SK-N-DZ (cell line): ENCODE measurements at places on chromosomes 12 and 14.

DNA sequence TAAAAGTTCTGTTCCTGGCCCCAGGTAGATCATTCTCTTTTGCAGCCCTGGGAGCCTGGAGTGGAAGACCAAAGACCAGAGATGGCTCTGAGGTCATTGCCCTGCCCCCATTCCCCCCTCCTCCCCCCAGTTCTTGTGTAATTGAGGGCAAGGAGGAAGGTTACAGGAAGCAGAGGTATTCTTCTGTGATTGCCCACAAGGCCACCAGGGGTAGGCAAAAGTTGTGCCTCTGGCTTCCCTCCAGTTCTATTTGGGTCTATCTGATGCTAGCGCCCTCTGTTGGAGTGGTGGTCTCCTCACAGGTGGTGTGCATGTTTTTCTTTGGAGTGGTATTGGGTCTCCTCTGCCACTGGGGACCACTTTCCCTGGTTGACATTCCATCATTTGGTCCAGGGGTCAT lies 41.2 kb upstream of the CRY1 start:
- DNase-seq = peak; percentile 20

GRCh38 chr12:59787610-59788009 lies 191.8 kb downstream of the SLC16A7 start:
- DNase-seq = no peak

DNA sequence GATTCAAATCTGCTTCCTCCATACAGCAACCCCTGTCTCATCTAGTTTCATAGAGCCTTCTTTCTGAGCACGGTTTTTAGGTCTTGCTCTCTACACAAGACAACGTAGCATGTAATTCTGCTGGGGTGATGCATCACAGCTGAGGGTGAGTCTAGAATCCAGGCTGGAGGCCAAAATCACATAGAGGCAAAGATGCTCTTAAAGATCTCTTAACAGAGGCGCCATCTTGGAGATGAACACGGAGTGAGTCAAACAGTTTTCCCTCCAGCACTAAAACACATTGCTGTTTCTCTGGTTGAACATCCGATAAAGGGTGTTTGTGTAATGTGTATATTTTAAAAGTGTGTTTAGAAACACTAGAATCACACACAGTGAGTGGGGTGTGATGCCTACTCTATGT lies 78.9 kb downstream of the NOS1 start:
- no peak for DNase-seq

DNA sequence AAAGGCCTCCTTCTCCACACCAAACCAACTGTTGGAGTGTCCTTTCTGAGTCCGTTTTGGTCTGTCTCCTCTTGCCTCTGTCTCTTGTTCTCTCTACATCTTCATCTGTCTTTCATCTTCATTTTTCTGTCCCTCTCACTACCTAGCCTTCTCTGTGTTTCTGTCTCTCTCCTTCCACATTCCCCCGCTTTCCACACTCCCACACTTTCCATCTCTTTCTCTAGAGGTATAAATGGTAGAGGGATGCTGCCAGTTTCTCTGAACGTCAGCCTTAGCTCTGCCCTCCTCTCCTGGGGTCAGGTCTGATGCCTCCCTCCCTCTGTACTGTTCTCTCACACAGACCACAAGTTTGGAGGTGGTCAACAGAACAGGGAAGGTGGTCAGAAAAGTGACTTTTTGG lies 42.9 kb downstream of the SMUG1 start:
- DNase-seq = no peak

DNA sequence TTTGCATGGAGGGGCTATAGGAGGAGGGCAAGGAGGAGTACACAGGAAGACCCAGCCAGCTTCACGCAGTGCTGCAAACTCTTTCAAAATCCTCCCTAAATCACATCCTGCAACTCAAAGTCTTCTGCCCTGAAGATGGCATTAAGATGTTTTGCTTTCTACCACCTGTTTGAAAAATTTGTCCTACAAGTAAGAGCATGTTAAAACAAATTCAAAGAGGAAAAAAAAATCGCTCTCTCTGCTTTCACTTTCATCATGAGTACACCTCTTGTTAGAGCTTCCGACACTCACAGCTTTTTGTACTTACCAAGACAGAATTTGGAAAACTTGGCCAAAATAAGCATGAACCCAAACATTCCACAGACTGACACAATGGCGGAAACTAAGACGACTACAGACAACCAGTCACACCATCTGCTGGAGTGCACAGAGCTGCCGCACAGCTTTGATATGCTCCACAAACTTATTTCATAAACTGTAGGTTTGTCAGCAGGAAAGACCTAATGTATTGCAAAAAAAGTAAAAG lies 21.3 kb downstream of the GCH1 start:
- DNase-seq = no peak

GRCh38 chr14:95518045-95518751 lies 1.7 kb upstream of the SYNE3 start:
- DNase-seq = no peak

GRCh38 chr14:103296987-103297386 lies 37.0 kb upstream of the EIF5 start:
- DNase-seq = no peak

- no peak for DNase-seq
Measured at GRCh38 chr14:89317051-89317691, 99.9 kb downstream of the FOXN3 start.

DNA sequence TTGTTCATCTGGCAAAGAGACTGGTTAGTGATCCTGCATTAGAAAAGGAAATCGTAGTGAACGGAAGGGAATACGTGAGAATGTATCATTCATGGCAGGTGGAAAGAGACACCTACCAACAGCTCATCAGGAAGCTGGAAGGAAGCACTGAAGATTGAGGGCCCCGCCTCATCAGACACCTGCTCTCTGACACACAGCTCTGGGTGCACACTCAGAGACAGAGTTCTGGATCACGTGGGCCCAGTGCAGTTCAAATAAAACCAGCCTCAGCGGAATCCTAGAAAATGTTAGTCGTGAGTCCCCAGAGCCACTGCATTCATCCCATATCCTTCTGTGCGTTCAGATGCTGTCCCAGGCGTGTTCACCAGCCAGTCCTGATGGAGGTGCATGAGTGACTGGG lies 129.7 kb downstream of the GLT1D1 start:
- no peak for DNase-seq

DNA sequence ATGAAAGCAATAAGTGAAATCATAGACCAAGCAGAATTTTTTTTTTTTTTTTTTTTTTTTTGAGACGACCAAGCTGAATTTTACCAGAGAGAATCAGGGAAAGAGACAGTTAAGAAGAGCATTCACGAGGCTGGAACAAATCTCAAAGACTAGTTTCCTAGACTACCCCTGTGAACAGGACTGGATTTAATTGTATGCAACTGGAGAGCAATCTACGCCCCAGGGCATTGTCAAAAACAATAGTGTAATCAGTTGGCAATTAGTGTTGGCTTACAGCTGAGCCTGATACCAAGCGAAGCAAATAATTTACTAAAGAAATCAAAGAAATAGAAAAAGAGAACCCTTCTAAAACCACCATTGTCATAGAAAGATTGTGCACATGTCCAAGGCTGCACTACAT lies 232.9 kb upstream of the CPNE8 start:
- DNase-seq = no peak

GRCh38 chr14:77565289-77565993 lies 51.0 kb downstream of the SPTLC2 start:
- no peak for DNase-seq

- DNase-seq = peak; percentile 44
Measured at GRCh38 chr12:116547955-116548501, 11.2 kb upstream of the MAP1LC3B2 start.

- no peak for DNase-seq
Measured at GRCh38 chr14:85987292-85987691, 457.3 kb downstream of the FLRT2 start.

GRCh38 chr12:95976416-95976832 lies 19.7 kb downstream of the HAL start:
- DNase-seq = no peak

- DNase-seq = no peak
Measured at GRCh38 chr12:9118158-9118557, 2.4 kb upstream of the A2M start.

DNA sequence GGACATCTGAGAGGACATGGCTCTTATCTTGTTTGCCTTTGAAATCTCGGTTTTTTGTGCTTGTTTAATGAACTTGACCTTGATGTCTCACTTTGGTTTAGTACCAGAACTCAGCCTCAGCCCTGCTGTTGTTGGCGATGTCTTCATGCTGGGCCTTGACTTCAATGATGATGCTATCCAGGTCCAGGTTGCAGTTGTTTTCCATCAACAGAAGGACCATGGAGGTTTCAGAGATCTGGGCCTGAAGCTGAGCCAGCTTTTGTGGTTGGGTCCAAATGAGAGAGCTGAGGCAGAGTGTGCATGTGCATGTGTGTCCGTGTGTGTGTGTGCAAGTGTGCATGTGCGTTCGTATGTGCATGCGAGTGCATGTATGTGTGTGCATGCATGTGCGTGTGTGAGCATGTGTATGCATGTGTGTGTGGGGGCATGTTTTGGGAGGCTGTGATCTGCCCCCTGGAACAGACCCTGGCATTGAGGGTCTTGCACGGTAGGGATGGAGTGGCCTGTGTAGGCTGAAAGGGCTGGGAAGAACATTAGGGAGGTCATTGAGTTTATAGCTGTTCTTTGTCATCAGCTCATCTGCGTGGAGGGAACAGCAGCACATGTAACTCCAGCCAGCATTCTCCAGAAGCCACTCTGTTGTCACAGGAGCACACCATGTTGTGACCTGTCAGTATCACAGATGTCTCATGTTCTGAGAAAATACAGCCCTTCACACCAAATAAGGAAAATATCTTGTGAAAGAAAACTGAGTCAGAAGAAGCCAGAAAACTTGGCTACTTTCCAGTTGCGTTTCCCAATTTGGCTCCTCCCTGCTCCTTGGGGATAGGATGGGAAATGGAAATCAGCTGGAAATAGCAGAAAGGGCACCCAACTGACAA lies 10.0 kb upstream of the KRT82 start:
- no peak for DNase-seq

DNA sequence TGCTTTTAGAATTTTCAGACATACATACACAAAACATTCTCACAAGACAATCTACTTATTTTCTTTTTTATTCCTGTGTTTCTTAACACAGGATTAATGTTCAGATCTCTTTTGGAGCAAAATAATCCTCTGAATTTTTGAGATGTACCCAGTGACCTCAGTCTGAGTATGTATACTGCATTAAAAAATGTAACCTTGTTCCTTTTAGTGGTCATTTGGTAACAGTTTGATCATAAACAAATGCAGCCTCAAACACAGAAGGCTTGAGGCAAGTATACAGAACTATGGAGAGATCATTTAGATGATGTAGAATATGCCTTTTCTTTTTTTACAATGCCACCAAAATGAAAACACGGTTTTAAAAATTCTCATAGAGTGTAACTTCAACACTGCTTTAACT lies 9.7 kb downstream of the HIF1A start:
- DNase-seq = no peak

DNA sequence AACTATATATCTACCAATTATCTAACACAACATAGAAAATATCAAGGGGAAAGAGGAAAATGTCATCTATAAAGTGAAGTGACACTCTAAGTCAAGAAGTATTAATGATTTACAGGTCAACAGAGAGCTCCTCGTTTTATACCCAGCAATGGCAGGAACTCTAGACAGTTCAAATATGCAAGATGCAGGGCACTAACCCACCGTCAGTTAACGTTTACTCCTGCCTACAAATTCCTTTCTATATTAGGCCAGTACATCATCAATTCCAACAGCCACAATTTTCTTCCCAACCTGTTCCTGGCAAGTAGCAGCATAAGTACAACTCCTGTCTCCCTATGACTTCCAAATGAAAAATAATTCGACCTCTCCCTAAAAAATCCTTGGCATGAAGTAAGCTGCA lies 9.0 kb upstream of the KANSL2 start:
- DNase-seq = no peak

DNA sequence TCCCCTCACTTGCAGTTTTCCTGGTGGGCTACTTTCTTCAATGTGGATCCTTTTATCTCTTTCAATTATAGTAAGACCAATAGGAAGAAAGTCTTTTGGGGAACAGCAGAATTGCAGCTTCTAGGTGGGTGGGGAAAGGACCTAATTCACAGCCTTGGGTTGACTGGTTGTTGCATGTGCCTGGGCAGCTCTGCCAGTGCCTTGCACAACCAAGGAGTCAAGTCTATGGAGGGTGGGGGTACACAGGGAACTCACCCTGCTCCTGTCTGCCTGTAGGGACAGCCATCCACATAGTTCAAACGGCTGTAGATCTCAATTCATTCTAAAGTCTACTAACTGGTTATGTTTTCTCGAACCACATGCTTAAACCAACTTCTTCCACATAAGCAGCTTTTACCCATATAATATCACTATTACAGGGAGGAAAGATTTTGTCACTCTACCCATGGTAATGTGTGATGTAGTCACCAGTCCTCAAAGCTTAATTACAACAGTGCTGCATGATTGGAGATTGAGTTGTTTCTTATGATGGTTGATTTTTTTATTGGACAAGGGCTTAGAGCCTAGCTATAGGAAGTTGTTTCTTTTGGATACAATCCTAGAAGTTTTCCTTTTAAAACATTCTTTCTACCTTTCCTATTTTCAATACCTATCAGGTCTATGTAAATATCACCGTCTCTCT lies 117.7 kb upstream of the FRMD6 start:
- DNase-seq = no peak

- DNase-seq = peak; percentile 77
Measured at GRCh38 chr12:44875417-44875953, 630 bp downstream of the NELL2 start.

DNA sequence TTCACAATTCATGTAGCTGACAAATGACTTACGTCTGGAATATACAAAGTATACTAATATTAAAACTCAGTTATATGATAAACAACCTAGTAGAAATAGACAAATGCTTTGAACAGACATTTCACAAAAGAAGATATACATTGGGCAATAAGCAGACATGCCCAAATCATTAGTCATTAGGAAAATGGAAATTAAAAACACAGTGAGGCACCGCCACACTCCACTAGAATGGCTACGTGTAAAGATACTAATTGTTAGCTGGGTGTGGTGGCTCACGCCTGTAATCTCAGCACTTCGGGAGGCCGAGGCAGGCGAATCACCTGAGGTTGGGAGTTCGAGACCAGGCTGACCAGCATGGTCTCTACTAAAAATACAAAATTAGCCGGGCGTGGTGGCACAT lies 248.9 kb upstream of the TMEM132C start:
- DNase-seq = no peak

- DNase-seq = no peak
Measured at GRCh38 chr12:91523831-91524230, 341.2 kb upstream of the DCN start.

DNA sequence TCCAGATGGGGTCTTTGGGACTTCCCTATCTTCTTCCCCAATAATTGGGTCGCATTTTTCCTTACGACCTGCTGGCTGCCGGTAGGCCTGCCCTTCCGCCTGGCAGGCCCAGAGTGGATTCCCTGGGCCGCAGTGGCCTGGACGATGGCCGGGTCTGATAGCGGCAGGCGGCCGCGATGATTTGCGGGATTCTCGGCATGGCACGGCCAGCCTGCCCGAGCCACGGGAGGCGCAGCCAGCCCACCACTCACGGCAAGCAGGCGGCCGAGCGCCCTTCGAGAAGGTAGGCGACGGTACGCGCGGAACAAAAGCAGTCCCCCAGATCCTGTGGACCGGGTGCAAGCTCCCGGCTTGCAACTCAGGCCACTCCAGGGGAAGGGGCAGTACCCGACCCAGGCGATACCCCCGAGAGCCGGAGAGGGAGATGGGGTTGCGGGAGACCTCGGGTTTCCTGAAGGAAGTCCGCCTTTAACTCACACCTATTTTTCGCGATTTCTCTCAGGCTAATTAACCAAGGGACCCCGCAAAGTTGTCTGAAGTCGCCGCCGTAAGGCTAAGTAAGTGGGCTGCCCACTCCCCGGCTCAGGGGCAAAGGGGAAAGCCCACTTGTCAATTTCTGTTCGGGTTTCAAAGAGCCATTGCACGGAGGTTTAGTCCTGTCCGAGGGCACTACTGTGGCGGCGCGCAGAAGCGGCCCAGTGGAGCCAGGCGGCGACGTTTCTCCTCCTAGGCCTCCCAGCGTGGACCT lies 1.4 kb upstream of the GSC start:
- no peak for DNase-seq
